Esophagus mucosa (tissue), 1 donor: ENCODE measurements at places on chromosomes 7 and 10. TPM values are rescaled to one million over a fixed set of nuclear protein-coding genes. Genes with fewer than 3 reads are reported as not detected.

ELFN1 gene
- total RNA-seq: 0.68 TPM

NPM3 gene
- total RNA-seq: 70.2 TPM

HHEX gene
- 1.1 TPM for total RNA-seq

GSTO2 gene
- total RNA-seq: 25.1 TPM

ZNF316 gene
- total RNA-seq: 10.4 TPM

PNLIPRP3 gene
- total RNA-seq: 1.2 TPM

DNAJC30 gene
- 7.3 TPM for total RNA-seq

AKR1C1 gene
- 54.2 TPM for total RNA-seq

SLC26A3 gene
- total RNA-seq: 0.44 TPM
